ENCODE measurements at places on chromosomes 16 and 17.

GRCh38 chr17:33324736-33325135 lies 31.6 kb upstream of the ASIC2 start:
- H3K4me3 ChIP-seq, result no peak overlapping the region
- no peaks in the 10 kb centered on the region for H3K27me3 ChIP-seq
- no peak for DNase-seq
- no peaks in the 10 kb centered on the region for H3K4me1 ChIP-seq
- H3K36me3 ChIP-seq, result no peaks in the 10 kb centered on the region
- H3K27ac ChIP-seq, result no peak overlapping the region

DNA sequence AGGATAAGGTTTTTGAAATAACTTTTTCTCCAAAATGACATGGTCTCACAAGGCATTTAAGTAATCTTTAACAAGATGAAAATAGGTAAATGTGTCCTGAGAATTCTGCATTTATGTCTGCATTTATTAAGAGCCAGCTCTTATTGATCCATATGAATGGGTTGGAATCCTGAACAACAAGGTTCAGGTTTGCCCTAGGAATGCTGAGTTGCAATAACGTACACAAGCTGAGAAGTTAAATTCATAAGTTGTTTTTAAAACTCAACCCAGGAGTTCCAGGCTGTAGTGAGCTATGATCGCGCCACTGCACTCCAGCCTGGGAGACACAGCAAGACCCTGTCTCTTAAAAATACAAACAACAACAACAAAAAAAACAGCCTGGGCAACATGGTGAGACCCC lies 28.1 kb downstream of the GLG1 start:
- no peaks in the 10 kb centered on the region for H3K36me3 ChIP-seq
- no peaks in the 10 kb centered on the region for H3K27me3 ChIP-seq
- H3K27ac ChIP-seq, result no peak overlapping the region
- no peak overlapping the region for H3K4me3 ChIP-seq
- H3K4me1 ChIP-seq, result peaks cover 5% of the 10 kb centered on the region

DNA sequence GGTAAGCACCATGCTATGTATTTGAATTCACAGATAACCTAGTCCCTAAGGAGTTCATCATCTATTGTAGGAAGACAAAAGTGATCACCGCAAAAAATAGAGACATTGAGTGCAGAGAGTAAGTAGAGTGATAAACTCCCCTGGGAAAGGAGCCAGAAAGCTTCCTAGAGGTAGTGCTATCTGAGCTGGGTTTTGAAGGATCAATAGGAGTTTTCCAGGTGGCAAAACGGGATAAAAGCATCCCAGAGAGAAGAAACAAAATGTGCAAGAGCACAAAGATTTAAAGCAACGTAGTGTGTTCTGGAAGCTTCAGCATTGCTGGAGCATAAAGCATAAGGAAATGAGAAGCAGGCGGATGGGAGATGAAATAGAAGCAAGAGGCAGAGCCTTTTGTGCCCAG lies 120.7 kb upstream of the PLCG2 start:
- H3K4me3 ChIP-seq, result no peak overlapping the region
- no peak for DNase-seq
- H3K36me3 ChIP-seq, result no peaks in the 10 kb centered on the region
- H3K27me3 ChIP-seq, result no peaks in the 10 kb centered on the region
- H3K27ac ChIP-seq, result peak overlapping the region; percentile 73

DNA sequence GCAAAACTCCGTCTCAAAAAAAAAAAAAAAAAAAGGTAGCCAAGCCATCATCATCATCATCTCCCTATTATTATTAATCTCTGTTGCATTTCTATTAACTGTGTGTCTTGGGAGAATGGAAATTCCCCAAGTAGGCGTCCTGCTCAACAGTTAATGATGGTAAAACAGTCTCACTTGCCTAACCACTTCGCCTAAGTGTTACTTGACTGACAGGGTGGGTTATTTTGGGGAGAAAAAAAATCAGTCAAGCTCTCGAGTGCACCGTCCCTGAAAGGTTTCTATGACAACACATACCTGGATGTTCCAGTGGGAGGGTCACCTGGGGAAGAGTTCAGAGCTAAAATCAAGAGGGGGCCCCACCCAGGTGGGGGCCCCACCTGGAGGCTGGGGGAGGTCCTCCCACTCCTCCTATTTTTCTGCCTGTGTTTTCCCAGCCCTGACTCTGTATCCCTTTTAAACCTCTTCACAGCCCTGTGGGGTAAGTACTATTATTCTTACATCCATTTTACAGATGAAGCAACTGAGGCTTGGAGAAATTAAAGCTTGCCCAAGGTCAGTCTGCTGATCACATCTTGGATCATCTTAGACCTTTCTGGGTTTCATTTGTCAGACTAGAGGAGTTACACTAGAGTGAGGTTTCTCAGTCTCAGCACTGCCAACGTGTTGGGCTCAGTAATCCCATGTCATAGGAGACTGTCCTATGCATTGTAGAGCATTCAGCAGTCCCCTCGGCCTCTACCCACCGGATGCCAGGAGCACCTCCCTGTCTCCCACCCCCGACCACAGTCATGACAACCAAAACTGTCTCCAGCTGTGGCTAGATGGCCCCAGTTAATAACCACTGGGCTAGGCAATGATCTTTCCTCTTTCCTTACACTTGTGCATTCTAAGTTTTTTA lies 11.0 kb upstream of the ABAT start:
- no peak overlapping the region for H3K4me3 ChIP-seq
- no peaks in the 10 kb centered on the region for H3K36me3 ChIP-seq

- H3K4me1 ChIP-seq, result peaks cover 53% of the 10 kb centered on the region
- peak; percentile 67 for DNase-seq
- no peaks in the 10 kb centered on the region for H3K27me3 ChIP-seq
- H3K4me3 ChIP-seq, result no peak overlapping the region
These were observed 37.2 kb upstream of the GAN start for GRCh38 chr16:81277541-81278080.

- no peaks in the 10 kb centered on the region for H3K36me3 ChIP-seq
- no peak overlapping the region for H3K4me3 ChIP-seq
- H3K4me1 ChIP-seq, result no peaks in the 10 kb centered on the region
- peaks cover 5% of the 10 kb centered on the region for H3K27me3 ChIP-seq
These were observed 236.5 kb downstream of the C16orf95 start for GRCh38 chr16:87080571-87081167.

- H3K27ac ChIP-seq, result no peak overlapping the region
- H3K36me3 ChIP-seq, result peaks cover 5% of the 10 kb centered on the region
- no peaks in the 10 kb centered on the region for H3K4me1 ChIP-seq
These were observed 9.0 kb downstream of the KLHL36 start for GRCh38 chr16:84657229-84657837.

- no peaks in the 10 kb centered on the region for H3K27me3 ChIP-seq
- no peak overlapping the region for H3K27ac ChIP-seq
- H3K36me3 ChIP-seq, result no peaks in the 10 kb centered on the region
- no peaks in the 10 kb centered on the region for H3K4me1 ChIP-seq
- no peak overlapping the region for H3K4me3 ChIP-seq
- no peak for DNase-seq
These were observed 424.8 kb downstream of the HS3ST3B1 start for GRCh38 chr17:14725729-14726128.

GRCh38 chr17:33874617-33875060 lies 380.4 kb upstream of the CCL2 start:
- H3K36me3 ChIP-seq, result no peaks in the 10 kb centered on the region
- H3K27ac ChIP-seq, result no peak overlapping the region
- peak; percentile 8 for DNase-seq
- H3K27me3 ChIP-seq, result peaks cover 11% of the 10 kb centered on the region

- no peaks in the 10 kb centered on the region for H3K27me3 ChIP-seq
- no peak overlapping the region for H3K4me3 ChIP-seq
- H3K36me3 ChIP-seq, result no peaks in the 10 kb centered on the region
- peak overlapping the region; percentile 22 for H3K27ac ChIP-seq
- no peak for DNase-seq
These were observed 167.1 kb upstream of the ZFHX3 start for GRCh38 chr16:73214825-73215677.

GRCh38 chr16:20611350-20611902 lies 35.3 kb upstream of the ACSM2B start:
- H3K4me1 ChIP-seq, result no peaks in the 10 kb centered on the region
- H3K4me3 ChIP-seq, result no peak overlapping the region
- DNase-seq, result no peak
- no peaks in the 10 kb centered on the region for H3K36me3 ChIP-seq
- no peaks in the 10 kb centered on the region for H3K27me3 ChIP-seq
- no peak overlapping the region for H3K27ac ChIP-seq

- no peak overlapping the region for H3K27ac ChIP-seq
- H3K4me3 ChIP-seq, result no peak overlapping the region
- DNase-seq, result no peak
These were observed 2.1 kb upstream of the CEP295NL start for GRCh38 chr17:78905116-78905515.

- no peak overlapping the region for H3K4me3 ChIP-seq
- H3K36me3 ChIP-seq, result peaks cover 4% of the 10 kb centered on the region
- DNase-seq, result peak; percentile 74
- H3K4me1 ChIP-seq, result peaks cover 11% of the 10 kb centered on the region
- no peaks in the 10 kb centered on the region for H3K27me3 ChIP-seq
These were observed 1.6 kb downstream of the OSGIN1 start for GRCh38 chr16:83954577-83955016.

DNA sequence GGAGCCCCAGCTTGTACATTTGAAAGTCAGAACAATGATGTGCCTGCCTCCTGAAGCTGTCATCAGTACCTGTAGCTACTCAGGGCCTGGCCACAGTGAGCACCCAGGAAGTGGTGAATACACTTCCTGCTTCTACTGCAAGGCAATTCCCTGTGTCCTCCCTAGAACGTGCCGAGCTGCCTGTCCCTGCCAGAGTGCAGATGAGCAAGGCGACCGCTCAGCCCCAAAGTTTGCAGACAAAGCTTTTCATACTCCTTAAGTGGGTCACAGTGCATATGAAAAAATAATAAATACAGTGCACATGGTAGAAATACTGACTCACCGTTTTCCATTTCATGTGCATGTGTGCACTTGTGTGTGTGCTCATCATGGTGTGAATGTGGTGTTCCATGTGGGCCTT lies 77.3 kb downstream of the MPRIP start:
- peak; percentile 66 for DNase-seq
- H3K27ac ChIP-seq, result peak overlapping the region; percentile 80
- H3K4me3 ChIP-seq, result no peak overlapping the region
- no peaks in the 10 kb centered on the region for H3K27me3 ChIP-seq

GRCh38 chr17:57125406-57125805 lies 40.4 kb downstream of the AKAP1 start:
- H3K36me3 ChIP-seq, result peaks cover 24% of the 10 kb centered on the region
- H3K27me3 ChIP-seq, result no peaks in the 10 kb centered on the region
- no peak for DNase-seq

GRCh38 chr16:53129281-53130158 lies 74.7 kb downstream of the CHD9 start:
- H3K4me1 ChIP-seq, result peaks cover 31% of the 10 kb centered on the region
- no peaks in the 10 kb centered on the region for H3K36me3 ChIP-seq
- H3K4me3 ChIP-seq, result peak overlapping the region; percentile 55
- H3K27me3 ChIP-seq, result no peaks in the 10 kb centered on the region

DNA sequence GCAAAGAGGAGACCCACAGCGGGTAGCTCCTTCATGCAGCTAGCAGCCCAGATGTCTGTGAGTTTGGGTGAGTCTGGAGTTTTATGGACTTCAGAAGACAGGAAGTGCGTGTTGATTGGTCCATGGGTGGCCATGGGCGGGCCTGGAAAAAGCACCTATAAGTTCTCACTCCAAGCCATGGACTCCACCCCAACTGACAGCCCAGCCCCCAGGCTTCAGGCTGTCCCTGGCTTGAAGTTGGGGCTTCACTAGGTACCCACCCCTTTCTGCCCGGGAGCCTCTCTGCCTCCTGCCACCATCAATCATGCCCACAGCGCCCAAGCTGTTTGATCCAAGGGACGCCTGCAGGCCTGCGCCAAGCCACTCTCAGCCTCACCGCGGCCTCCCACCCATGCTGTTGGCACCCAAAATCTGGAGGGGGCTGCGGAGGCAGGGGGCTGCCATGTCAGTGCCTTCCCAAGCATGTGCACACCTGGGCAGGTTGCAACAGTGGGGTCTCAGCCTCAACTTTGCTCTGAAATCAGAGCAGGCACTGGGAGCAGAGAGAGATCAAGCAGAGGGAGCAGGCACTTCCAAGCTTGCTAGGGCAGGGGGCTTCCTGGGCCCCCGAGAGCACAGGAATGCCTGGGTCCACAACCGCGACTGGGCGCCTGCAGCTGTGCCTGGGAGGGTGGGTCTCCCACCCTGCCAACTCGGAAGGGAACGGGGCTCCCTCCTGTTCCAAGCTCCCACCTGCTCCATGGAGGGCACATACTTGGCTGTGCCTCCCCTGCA lies 1503.7 kb downstream of the CDH11 start:
- no peaks in the 10 kb centered on the region for H3K4me1 ChIP-seq
- no peaks in the 10 kb centered on the region for H3K27me3 ChIP-seq
- no peak overlapping the region for H3K27ac ChIP-seq
- no peak for DNase-seq

GRCh38 chr17:20010099-20010863 lies 1.1 kb downstream of the SPECC1 start:
- H3K4me1 ChIP-seq, result no peaks in the 10 kb centered on the region
- DNase-seq, result peak; percentile 20
- H3K36me3 ChIP-seq, result no peaks in the 10 kb centered on the region

GRCh38 chr17:48760411-48760810 lies 31.9 kb upstream of the HOXB13 start:
- no peaks in the 10 kb centered on the region for H3K4me1 ChIP-seq
- H3K4me3 ChIP-seq, result no peak overlapping the region
- peak; percentile 70 for DNase-seq
- no peaks in the 10 kb centered on the region for H3K36me3 ChIP-seq
- H3K27ac ChIP-seq, result peak overlapping the region; percentile 49

- H3K27ac ChIP-seq, result no peak overlapping the region
- H3K27me3 ChIP-seq, result no peaks in the 10 kb centered on the region
- no peak overlapping the region for H3K4me3 ChIP-seq
- H3K36me3 ChIP-seq, result no peaks in the 10 kb centered on the region
- no peaks in the 10 kb centered on the region for H3K4me1 ChIP-seq
These were observed 617.7 kb upstream of the CDH11 start for GRCh38 chr16:65739518-65739917.

GRCh38 chr17:19302791-19303331 lies 59.7 kb downstream of the B9D1 start:
- H3K4me3 ChIP-seq, result no peak overlapping the region
- no peaks in the 10 kb centered on the region for H3K36me3 ChIP-seq
- peaks cover 36% of the 10 kb centered on the region for H3K4me1 ChIP-seq
- peak overlapping the region; percentile 75 for H3K27ac ChIP-seq

GRCh38 chr17:17494870-17495535 lies 1.2 kb downstream of the RASD1 start:
- H3K4me3 ChIP-seq, result peak overlapping the region; percentile 20
- peaks cover 7% of the 10 kb centered on the region for H3K27me3 ChIP-seq
- peaks cover 28% of the 10 kb centered on the region for H3K4me1 ChIP-seq
- H3K36me3 ChIP-seq, result no peaks in the 10 kb centered on the region
- peak; percentile 50 for DNase-seq
- H3K27ac ChIP-seq, result peak overlapping the region; percentile 84

DNA sequence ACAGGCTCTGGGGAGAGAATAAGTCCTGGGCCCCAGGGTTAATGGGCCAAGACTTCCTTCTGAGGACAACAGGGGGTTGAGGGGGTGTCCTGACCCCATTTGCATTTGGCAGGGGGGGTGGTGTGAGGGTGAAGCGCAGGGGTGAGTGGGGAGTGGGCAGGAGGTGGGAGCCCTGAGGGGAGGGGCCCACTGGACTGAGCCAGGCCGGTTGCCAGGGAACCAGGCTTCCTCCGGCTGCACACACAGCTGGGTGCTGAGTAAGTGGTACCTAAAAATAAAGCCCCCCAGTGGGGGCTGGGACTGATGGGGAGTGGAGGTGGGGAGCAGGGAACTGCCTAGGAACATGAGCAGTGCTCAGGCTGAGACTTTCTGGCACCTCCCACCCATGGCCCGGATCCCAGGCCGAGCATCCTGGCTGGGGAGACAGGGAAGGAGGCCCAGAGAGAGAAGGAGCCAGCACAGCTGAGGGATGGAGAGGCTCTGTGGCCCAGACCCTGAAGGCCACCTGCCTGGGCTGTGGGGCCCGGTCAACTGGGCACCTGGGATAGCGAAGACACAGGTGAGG lies 7.5 kb upstream of the RASD1 start:
- no peaks in the 10 kb centered on the region for H3K27me3 ChIP-seq
- H3K27ac ChIP-seq, result no peak overlapping the region
- H3K4me3 ChIP-seq, result no peak overlapping the region
- DNase-seq, result no peak
- no peaks in the 10 kb centered on the region for H3K36me3 ChIP-seq
